Stimulated activated CD4-positive, alpha-beta T cell treated with anti-CD3 and anti-CD28 coated beads, Interleukin-2, amount 100 ng/mL, for 24 hours (primary cell): ENCODE measurements at places on chromosomes 2 and 18.

DNA sequence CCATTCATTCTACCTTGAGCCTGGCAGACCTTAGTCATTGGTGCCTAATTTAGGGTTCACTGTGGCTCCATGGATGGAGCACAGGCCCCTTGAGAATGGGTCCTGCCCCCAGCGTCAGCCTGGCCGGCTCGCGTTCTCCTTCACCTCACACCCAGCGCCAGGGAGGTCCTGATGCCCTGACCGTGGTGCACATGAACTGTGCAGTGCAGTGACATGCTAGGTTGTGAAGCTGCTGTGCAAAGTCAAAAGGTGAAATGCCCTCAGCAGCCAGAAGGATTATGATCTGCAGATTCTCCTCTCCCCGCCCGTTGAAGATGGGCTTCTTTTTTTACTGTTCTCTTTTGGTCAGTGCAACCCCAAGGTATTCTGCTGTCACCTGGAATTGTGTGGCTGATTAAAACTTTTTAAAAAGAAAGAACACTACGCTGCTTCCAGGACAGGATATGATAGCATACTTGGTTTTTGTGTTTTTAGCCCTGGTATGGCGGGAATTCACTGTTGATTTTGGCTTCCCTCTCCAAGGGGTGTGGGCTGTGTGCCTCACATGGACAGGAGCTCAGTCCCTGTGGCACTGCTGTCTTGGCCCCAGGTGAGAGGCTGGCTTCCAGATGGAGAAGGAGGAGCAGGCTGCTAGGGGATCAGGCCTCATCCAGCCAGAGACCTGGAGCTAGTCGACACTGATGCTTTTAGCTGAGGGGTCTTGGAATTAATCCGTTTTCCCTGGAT lies 49.4 kb upstream of the MCFD2 start:
- DNase-seq = no peak

- no peak for DNase-seq
These were observed 28.6 kb downstream of the FEZ2 start for GRCh38 chr2:36569267-36569856.

GRCh38 chr2:129913695-129914495 lies 65.6 kb upstream of the RAB6C start:
- no peak for DNase-seq

DNA sequence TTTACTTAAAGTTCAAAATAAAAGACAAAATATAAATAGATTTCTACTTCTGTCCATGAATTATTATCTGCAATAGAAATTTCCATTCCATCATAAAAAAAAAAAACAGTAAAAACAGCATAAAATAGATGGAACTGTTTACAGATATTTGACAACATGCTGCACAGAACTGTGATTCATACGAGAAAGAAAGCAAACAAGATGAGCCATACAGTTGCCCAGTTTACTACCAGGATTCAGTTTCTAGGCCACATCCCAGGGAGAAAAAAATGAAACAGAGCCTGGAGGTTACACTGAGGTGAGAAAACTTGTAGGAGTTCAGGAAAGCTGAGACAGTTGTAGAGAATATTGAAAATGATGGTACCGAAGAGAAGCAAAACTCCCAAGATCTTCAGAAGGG lies 1426.9 kb upstream of the ACVR2A start:
- DNase-seq = no peak

DNA sequence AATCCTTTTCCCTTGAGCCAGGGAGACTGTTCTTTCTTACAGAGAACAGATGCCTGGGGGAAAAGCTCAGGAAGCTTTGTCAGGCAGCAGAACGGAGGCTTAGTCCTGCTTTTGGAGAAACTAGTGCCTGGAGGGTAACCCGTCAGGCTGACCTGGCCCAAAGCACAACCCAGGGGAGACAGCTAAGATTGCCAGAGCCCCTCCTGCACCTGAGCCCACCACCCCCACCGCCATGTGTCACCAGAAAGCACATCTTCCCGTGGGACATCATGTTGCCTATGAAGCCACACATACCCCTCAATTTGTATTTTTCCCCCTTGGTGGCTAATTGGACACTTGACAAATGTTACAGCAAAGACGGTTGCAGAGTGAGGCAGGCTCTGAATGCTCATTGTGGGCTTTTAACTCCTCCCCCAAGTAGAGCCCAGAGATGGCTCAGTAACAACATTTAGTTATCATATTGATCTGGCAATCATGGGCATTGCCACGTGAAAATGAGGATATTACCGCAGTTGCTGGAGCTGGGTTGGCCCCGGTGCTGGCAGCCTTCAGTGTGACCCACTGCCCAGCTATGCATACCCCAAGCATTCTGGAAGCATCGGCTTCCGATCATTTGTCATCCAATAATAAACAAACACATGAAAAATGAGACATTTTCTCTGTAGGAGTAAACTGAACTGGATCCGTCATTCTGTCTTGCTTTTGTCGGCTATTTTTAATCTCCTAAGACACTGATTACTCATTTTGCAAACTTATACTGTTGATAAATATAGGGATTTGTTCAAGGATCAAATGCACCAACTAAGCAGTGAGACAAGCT lies 229.5 kb downstream of the ATAD2B start:
- DNase-seq = no peak

DNA sequence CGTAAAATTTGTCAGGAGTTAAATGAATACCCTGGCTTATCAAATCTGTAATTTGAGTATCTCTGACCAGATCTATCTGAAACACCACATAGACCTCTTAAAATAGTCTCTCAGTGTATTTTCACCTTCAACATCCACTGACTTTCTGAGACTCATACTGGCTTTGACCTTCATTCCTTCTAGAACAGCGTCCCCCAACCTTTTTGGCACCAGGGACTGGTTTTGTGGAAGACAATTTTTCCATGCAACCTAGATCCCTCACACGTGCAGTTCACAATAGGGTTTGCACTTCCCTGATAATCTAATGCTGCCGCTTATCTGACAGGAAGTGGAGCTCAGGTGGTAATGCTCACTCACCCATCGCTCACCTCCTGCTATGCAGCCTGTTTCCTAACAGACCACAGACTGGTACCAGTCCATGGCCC lies 3.2 kb downstream of the NBAS start:
- no peak for DNase-seq

GRCh38 chr18:59729781-59730180 lies 32.6 kb upstream of the CCBE1 start:
- no peak for DNase-seq

DNA sequence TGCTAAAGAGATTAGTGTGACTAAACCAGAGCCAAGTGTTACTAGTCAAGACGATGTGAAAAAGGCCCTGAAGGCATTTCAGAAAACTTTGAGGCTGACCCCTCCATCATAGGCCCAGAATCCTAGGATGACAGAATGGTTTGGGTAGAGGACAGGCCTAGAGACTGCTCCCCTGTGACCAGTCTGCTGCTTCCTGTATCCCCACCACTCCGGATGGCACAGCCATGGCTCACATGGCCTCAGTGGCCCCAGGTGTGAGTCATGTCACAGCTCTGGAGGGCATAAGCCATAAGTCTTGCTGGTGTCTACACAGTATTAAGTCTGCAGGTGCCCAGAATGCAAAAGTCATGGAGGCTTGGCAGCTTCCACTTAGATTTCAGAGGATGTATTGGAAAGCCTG lies 12.4 kb upstream of the STAT1 start:
- no peak for DNase-seq

DNA sequence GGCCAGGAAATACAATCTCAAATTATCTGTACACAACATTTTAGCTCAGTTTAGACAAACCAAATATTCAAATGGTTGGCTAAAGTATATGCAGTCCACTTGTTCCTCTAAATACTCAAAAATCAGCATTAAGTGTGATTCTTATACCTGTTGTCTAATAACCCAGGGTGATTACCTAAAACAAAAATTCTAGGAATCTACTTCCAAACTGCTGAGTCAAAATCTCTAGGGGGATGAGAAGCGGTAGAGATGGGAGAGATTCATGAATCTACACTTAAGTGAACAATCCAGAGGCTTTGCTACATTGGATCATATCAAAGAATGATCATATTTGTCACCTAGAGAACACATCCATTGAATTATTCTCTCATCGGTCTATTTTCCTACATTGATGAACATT lies 420.9 kb upstream of the PKDCC start:
- no peak for DNase-seq
